GM20000 (cell line): ENCODE measurements at places on chromosomes 6 and 20.

GRCh38 chr6:28943557-28944411, 20.0 kb upstream of the TRIM27 start:
- peak; percentile 57 for DNase-seq

DNA sequence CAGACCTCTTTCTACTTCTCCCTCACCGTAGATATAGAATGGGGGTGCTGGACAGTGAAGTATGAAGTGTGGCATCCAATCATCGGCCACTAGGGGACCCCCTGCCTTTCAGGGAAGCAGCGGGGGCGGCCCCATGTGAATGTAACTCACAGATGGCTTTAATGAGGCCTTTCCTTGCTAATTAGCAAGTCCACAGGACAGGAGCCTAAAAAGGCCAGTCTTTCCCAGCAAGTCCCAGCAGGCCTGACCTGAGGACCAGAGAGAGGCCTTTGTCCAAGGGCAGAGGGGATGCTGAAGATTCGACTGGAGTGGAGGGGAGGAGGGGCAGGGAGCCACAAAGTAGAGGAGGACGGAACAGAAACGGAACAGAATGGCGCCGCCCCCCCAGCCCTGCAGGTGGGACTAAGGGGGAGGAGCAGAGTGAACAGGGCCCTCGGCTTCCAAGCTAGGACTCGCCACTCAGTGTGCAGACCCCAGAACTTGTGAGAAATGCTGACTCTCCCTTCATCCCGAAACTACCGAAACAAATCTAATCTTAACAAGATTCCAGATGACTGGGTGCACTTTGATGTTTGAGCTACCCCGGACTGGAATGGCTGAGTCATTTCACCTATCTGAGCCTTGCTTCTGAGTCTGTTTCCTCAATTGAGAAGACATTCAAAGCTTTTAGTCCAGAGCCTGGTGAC, 5.8 kb downstream of the C6orf132 start:
- DNase-seq = peak; percentile 87

DNA sequence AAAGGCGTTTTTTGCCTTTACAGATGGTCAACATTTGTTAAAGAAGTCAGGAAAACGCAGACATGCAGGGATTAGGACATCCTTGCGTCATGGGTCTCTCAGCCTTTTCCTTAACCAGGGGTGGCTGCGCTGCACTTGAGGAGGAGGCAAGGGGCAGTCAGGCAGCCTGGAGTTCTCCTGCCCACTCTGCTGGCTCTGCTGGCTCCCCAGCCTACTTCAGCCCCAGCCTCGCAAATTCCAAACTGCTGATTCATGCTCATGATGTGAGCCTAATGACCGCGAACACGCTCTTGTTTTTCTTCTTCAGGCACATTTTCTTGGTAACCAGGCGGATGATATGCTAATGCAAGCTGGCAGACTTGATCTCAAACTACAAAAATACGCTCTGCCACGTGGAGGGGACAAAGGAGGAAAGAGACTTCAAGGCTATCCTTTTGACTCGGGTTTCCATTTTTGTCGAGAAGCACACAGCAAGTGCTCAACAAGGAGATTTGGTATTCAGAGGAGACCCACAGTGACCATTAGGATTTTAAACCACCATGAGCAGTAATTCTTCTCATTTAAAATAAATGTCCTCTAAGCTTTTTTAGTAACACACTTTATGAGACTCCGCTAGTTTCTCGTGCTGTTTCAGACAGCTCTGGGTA, 290.3 kb upstream of the STXBP5 start:
- no peak for DNase-seq

DNA sequence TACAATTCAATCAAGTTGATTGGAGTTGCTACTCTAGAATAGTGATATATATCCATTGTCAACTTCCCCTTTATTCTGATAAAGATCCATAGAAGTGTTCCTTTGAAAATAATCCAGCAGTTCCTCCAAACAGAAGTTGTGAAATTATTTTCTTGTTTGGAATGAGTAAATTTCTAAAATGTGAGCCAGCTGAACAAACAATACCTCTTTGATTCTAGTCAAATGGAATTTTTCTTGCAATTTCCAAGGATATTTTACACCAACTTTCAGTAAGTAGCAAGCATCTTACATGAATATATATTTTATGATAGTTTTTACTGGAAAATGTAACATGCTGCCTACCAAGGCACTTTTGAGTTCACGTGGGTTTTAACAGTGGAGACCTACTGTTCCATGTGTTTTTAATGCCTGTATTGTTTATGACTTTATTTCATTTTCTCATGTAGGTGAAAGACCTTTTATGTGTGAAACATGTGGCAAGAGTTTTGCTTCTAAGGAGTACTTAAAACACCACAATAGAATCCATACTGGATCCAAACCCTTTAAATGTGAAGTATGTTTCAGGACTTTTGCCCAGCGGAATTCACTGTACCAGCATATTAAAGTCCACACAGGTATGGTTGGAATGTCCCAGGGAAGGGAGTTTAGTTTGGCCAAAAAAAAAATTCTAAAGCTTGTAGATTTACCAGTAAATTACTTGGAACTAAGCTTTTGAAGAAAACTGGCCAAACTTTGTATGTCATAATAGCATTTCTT, 6.5 kb downstream of the GZF1 start:
- DNase-seq = no peak
